ENCODE measurements at places on chromosomes 4 and X.

GRCh38 chr4:109179061-109179460, 123.4 kb downstream of the COL25A1 start:
- no peak for DNase-seq

DNA sequence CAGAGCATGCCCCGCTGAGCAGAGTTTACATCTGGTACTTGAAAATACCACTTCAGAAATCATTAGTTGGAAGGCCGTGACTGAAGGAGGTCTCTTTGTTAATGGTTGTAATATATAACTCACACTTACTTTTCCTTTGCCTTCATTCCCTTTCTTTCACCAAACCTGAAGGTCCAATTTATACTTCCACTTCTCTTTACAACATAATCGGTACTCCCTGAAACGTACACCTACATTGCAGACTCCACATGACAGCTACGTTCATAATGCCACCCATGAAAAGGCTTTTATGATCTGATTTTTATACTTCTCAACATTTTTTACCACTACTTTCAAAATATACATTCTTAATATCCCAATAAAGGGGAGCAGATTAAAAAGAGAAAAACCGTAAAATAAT, 298.7 kb downstream of the C4orf33 start:
- no peak for DNase-seq

DNA sequence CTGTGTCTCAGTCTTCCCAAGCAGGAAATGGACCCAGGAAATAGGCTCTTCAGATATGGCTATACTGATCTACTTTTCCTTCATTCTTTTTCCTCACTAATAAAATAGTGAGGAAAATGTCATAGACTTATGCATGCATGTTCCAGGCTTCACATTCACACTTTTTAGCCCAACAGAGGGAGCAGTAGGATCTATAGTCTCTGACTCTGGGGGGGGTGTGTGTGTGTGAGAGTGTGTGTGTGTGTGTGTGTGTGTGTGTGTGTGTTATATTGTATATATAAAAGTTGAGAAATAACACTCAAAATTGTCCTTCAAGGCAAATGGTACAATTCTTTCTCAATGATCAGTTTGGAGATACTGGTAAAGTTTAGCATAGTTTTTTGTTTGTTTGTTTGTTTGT, 297.2 kb upstream of the GALNT7 start:
- DNase-seq = no peak

DNA sequence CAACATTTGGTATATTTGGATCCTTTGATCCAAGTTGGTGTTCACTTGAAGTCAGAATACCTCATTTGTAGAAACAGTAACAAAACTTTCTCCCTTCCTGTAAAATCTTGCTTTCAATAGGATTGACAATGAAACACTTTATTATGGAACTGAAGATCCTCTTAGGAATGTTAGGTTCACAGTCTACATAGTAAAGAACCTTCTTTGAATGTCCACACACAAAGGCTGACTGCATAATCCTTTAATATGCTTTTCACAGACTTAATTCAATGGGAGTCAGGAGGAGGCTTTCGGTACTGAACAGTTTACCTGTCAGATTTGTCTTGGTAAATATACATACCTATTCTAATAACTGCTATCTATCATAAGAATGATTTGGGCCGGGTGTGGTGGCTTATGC, 188.5 kb downstream of the SPRY1 start:
- no peak for DNase-seq

DNA sequence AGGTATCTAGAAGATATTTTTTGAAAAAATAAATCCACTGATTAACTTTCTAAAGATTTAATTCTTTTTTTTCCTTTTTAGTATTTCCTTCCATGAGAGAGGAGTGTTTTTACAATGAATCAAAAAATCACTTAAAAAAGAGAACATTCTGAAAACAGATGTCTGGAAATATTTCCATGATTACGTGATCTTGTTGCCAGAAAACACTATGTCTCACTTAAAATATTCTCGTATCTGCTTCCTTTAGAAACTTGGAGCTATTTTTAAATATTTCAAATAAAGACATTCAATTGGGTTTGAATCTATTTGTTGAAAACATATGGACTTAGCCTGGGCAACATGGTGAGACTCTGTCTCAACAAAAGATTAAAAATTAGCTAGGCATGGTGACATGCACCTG, 232.8 kb upstream of the RASGEF1B start:
- no peak for DNase-seq

DNA sequence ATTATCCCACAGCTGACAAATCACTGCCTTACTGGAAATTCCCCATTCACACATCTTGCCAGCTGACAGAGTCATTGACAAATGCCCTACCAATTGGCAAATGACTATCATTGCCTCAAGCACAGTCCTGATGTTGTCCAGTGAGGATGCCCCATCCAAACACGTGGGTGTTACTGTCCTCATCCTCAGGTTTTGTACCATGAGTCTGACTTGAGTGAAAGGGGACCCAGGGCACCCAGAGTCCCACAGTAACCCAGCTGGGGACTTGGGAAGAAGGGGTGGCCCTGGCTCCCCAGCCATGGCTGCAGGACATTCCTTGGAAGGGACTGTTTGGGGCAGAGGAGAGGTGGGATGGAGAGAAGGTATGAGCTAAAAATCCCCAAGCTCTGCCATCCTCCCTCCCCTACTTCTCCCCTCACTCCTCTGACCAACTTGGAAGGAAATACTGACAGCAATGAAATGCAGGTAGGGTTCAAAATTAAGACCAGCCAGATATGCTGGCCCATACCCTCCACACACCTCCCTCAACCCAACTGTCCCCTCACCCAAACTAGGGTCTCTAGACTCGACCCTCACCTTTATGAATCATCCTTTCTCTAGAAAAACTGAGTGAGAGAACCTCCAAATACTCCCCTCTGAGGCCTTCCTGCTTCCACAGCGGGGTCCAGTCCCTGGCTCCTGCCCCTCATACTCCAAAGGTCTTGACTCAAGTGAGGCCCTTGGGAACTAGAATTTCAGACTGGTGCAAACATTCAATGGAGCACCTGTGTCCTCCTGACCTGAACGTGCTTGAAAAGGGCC, 5.1 kb downstream of the TIMP1 start:
- no peak for DNase-seq

Measured in RCC 7860 (cell line).